Activated naive CD4-positive, alpha-beta T cell (primary cell): ENCODE measurements at places on chromosomes 5 and 9.

- DNase-seq = no peak
Measured at GRCh38 chr5:137147346-137147745, 351.8 kb downstream of the SPOCK1 start.

- no peak for DNase-seq
Measured at GRCh38 chr5:80864706-80865435, 95.3 kb upstream of the RASGRF2 start.

- no peak for DNase-seq
Measured at GRCh38 chr5:42494414-42494813, 71.2 kb downstream of the GHR start.

DNA sequence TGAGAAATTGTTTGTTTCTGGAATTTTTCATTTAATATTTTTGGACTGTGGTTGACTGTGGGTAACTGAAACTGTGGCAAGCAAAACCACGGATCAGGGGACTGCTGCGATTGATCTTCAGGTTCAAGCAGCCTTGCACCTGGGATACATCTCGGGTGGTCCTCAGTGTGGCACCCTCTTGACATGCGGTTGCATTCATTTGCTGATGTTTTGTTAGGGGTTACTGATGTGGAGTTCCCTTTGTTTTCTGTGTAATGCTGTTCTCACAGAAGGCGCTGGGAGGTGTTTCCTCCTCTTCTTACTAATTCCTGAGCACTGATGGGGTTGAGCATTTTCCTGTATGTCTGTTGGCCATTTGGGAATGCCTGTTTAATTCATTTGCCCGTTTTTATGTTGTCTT is 60.4 kb downstream of the EHMT1 start:
- no peak for DNase-seq

DNA sequence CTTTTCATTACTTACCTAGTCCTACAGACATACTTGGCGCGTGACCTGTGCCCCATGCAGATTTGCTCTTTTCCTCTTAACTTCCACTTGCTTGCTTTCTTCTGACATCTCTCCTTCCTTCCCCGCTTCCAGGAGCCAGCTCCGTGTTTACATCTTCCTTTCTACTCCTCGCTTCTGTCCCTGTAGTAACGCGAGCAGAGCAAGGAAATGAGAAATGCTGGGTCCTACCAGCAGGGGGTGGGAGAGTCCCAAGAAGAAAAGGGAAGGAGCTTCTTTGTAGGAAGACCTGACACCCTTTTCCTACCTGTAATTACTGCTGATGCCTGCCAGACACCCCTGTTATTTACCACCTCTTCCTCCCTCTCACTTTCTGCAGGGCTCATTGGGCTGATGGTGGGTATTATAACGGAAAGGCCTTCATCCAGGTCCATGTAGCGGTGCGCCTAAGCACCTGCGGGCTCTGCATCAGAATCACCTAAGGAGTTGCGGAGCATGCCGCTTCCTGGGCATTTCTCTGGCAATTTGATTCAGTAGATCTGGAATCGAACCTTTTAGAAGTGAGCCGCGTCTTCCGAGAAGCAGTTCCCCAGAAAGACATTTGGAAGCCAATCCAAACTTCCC is 1260.8 kb upstream of the WWC1 start:
- no peak for DNase-seq

- DNase-seq = no peak
Measured at GRCh38 chr9:7405924-7406604, 393.5 kb downstream of the DMAC1 start.

- no peak for DNase-seq
Measured at GRCh38 chr5:35430381-35431162, 187.1 kb upstream of the SPEF2 start.

GRCh38 chr9:93671020-93671338 is 94.6 kb downstream of the PHF2 start:
- DNase-seq = no peak

- DNase-seq = no peak
Measured at GRCh38 chr5:9545992-9546851, at the start of gene SEMA5A. TSS of gene SEMA5A (minus strand) at chr5:9546075. CDS start at chr5:9379946, 166,129 bp downstream.

GRCh38 chr9:7542693-7543092 is 256.9 kb downstream of the DMAC1 start:
- DNase-seq = no peak

DNA sequence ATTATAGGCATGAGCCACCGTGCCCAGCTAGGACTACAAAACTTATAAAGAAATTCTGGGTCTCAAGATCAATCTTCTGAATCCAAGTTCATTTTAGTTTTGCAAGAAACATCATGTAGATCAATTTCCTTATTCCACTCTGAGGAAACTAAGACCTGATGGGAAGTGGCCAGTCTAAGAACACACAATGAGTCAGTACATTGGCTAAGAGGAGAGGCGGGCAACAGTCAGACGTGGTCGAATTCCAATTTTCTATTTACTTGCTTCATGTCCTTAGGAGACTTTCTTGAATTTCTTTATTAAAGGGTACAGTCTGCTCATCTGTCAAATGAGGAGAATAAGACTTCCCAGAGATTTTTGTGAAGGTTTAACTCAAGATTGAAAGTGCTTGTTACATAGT is 432.1 kb upstream of the BRINP1 start:
- DNase-seq = no peak

DNA sequence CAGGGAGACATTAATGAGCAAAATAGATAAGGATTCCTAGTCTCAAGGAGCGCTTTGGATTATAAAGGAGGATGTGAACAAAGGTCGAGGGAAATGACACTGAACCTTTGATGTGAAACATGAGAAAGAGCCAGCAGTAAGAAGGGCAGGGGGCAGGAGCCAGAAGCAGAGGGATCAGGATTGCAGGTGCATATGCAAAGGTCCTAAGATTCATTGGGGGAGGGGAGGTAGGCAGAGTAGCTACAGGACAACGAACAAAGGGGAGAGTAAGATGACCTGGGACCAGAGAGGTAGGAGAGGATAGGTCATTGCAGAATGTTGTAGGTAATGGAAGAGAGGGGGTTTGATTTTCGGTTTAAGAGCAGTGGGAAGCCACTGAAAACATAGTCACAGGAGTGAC is 129.2 kb upstream of the TRPM3 start:
- no peak for DNase-seq

DNA sequence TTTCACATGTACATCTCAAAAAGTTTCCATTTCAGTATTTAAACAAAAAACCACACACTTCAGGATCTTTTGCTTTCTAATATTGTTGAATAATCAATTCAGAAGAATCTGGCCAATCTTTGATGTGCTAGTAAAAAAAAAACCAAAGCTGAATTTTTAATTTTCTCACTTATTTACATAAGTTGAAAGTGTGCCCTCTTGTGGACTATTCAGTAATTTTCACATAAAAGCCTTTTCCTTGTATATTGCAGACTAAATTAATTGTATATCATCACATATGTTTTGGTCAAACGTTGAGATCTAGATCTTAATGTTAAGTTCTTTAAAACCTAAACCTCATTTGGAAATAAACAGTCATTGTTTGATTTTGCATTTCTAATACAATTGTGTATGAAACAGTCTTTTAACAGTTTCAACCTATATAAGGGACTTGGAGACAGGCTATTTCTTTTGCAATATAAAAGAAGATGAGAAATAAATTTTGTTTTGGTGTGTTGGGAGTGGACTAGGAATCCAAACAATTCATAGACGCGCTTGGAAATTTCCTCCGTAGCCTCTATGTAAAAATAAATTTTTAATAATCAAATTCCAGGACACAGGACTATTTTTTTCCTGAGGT is 68.1 kb downstream of the NIPBL start:
- DNase-seq = no peak

DNA sequence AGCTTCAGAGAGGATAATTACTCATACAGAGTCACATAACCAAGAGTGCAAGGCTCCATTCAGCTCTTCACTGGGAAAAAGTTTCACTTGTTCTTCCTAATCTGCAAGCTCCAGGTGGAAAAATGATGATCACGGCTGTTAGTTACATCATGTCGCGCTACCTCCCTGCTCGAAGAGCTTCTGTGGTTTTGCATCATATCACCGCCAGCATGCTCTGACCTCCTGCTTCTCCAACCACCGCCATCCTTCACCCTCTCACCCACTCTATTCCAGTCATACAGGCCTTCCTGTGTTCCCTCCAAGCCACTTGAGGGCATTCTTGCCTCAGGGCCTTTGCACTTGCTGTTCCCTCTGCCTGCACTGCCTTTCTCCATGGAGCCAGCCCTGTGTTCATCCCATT is 47.1 kb downstream of the COL27A1 start:
- DNase-seq = no peak

- DNase-seq = no peak
Measured at GRCh38 chr5:891837-892393, 686 bp downstream of the BRD9 start.

GRCh38 chr5:137565450-137565849 is 66.3 kb upstream of the SPOCK1 start:
- no peak for DNase-seq

DNA sequence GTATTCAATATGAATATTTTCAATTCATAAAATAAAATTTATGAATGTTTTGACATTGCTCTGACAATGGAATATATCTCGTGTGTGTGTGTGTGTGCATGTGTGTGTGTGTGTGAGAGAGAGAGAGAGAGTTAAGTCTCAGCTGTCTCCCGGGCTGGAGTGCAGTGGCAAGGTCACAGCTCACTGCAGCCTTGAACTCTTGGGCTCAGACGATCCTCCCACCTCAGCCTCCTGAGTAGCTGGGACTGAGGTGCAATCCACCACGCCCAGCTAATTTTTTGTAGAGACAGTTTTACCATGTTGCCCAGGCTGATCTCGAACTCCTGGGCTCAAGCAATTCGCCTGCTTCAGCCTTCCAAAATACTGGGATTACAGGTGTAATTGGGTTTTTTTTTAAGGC is 16.1 kb downstream of the G3BP1 start:
- DNase-seq = no peak

GRCh38 chr5:135158982-135159381 is 125.0 kb upstream of the PITX1 start:
- DNase-seq = no peak

- no peak for DNase-seq
Measured at GRCh38 chr5:164742025-164742424, 1236.6 kb downstream of the MAT2B start.

DNA sequence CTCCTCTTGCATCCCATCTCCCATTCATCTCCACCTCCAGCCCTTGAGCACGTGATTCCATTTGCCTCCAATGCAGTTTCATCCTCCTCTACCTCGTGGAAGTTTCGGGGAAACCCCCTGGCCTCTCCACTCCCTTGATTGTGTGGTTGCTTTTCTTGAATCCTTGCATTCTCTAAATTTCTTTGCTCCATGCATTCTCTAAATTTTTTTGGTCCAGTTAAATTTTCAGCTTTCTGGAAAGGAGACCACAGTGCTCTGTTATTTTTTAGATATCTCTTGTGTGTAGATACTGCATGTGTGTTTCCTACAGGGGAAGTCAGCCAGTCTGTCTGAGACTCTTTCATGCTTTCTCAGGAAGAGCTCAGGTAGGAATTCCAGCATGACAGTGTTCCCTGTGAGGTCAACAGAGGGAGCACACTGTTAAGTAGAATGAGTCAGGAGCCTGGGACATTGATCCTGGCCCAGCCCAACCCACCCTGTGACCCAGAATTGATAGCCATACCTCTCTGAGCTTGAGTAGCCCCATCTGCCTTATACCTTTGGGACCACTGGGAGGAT is 52.8 kb downstream of the AMBP start:
- DNase-seq = no peak

- no peak for DNase-seq
Measured at GRCh38 chr5:91712718-91713117, 329.6 kb upstream of the ARRDC3 start.
